ENCODE measurements at places on chromosomes 1 and 21. TPM values are rescaled to one million over a fixed set of nuclear protein-coding genes. Genes with fewer than 3 reads are reported as not detected.

GRCh38 chr1:217369271-217369981 is 261.5 kb downstream of the GPATCH2 start:
- no peak for DNase-seq
- no peak overlapping the region for H3K4me3 ChIP-seq
- H3K36me3 ChIP-seq, result no peaks in the 10 kb centered on the region
- H3K4me1 ChIP-seq, result no peaks in the 10 kb centered on the region
- no peaks in the 10 kb centered on the region for H3K27me3 ChIP-seq
- no peak overlapping the region for H3K27ac ChIP-seq

DNA sequence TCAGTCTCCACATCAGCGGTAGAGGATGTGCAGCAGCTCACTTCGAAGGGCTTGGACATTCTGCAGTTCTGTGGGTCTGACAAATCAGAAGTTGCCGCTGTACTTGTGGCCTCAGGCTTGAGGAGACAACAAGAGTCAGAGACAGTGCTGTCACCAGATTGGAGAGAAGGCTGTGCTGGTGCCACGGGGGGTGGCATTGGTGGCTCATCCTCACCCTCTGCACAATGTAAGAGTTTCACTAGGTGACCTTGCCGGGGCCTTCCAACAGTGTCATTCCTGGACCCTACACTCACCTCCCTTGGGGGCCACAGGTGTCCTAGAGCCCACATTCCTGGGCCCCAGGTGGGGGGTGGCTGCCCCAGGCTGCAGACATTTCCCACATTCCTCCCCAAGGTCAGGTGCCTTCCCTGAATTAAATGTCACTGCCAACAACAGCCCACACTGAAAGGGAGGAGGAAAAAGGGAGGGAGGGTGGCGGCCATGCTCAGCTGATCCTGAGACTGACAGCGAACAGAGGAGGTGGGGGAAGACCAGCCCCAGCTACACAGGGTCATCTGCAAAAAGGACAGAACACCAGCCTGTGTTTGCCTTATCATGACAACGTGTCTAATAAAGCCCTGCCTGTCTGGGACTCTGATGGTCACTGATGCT is 46.4 kb downstream of the TMCC2 start:
- no peak overlapping the region for H3K4me3 ChIP-seq
- peaks cover 17% of the 10 kb centered on the region for H3K4me1 ChIP-seq
- no peak overlapping the region for H3K27ac ChIP-seq
- peak; percentile 62 for DNase-seq
- no peaks in the 10 kb centered on the region for H3K36me3 ChIP-seq

DNA sequence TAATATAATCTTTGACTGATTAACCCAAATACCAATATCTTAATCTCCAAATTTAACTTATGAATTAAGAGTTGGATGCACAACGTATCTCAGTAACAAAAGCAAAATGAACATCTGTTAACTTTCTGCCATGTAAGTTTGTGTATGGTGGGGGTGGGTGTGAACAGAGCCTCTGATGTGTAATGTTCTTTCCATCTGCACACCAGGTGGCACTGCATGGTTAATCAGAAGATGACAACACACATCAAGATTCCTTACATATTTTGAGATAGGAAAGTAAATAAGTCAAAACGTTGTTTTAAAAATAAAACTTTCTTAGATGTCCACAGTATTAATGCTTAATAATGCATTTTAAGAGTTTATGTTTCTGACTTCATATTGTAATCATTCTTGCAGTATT is 251.9 kb downstream of the DPYD start:
- peaks cover 4% of the 10 kb centered on the region for H3K36me3 ChIP-seq
- DNase-seq, result no peak
- H3K27me3 ChIP-seq, result no peaks in the 10 kb centered on the region
- no peak overlapping the region for H3K27ac ChIP-seq
- H3K4me3 ChIP-seq, result no peak overlapping the region

- DNase-seq, result no peak
- H3K27me3 ChIP-seq, result peaks cover 6% of the 10 kb centered on the region
- no peak overlapping the region for H3K27ac ChIP-seq
- H3K4me3 ChIP-seq, result no peak overlapping the region
- no peaks in the 10 kb centered on the region for H3K36me3 ChIP-seq
- H3K4me1 ChIP-seq, result no peaks in the 10 kb centered on the region
These were observed 16.1 kb upstream of the RIMKLA start for GRCh38 chr1:42364542-42364941.

DNA sequence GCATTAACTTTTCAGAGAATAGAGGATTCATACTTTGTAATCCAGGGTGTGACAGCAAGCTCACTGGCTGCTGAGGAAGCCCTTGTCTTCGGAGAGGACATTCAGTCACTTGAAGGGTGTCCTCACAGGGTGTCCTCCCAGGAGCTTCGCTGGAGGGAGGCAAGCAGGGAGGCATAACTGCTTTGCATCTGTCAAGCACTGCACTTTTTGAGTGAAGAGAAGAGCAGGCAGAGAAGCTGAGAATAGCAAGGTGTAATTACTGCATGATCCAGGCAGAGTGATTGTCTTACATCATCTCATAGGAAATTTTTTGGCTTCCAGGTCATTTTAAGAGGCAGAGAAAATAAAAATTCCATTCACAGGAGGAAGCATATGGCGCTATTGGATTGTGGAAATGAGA is 232.5 kb upstream of the ZP4 start:
- no peaks in the 10 kb centered on the region for H3K36me3 ChIP-seq
- H3K4me1 ChIP-seq, result no peaks in the 10 kb centered on the region
- no peak overlapping the region for H3K4me3 ChIP-seq
- DNase-seq, result no peak

- H3K27me3 ChIP-seq, result no peaks in the 10 kb centered on the region
- H3K4me1 ChIP-seq, result peaks cover 39% of the 10 kb centered on the region
- DNase-seq, result peak; percentile 88
- no peak overlapping the region for H3K4me3 ChIP-seq
These were observed 51.0 kb upstream of the ERRFI1 start for GRCh38 chr1:8077120-8077573.

DNA sequence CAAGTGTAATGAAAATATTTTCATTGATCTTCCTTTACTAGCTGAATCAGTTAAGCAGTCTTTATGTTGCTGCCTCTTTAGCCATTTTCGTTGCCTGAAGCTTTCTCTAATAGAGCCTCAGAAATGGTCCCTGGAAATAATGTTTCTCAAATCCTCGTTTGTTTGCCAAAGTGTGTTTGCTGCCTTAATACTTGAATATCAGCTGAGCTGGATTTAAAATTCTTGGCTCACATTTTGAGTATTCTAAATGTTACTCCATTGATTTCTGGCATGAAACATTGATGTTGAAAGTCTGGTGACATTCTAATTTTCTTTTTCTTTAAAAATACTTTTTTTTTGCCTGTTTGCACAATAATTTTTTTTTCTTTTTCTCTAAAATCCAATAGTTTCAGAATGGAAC is 84.6 kb upstream of the SERBP1 start:
- no peak overlapping the region for H3K4me3 ChIP-seq
- no peak for DNase-seq
- H3K4me1 ChIP-seq, result no peaks in the 10 kb centered on the region
- no peaks in the 10 kb centered on the region for H3K36me3 ChIP-seq
- no peak overlapping the region for H3K27ac ChIP-seq

DNA sequence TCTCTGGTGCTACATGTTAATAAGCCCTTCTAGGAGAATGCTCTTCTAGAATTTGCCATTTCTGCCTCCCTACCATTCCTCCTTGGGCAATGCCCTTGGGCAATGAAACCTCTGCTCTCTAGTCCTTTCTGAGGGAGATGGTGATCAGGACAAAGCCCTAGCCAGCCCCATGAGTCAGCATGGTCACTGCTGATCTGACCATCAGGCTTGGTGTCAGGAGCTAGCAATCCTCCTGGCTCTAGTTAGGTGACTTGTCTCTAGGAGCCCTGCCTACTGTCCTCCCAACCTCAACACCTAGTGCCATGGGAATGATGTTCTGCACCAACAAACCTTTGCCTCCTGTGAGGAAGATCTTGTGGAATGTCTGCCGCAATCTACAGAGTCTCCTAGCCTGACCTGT is 89.8 kb downstream of the NMNAT2 start:
- H3K27ac ChIP-seq, result no peak overlapping the region
- DNase-seq, result no peak
- H3K4me1 ChIP-seq, result peaks cover 15% of the 10 kb centered on the region

DNA sequence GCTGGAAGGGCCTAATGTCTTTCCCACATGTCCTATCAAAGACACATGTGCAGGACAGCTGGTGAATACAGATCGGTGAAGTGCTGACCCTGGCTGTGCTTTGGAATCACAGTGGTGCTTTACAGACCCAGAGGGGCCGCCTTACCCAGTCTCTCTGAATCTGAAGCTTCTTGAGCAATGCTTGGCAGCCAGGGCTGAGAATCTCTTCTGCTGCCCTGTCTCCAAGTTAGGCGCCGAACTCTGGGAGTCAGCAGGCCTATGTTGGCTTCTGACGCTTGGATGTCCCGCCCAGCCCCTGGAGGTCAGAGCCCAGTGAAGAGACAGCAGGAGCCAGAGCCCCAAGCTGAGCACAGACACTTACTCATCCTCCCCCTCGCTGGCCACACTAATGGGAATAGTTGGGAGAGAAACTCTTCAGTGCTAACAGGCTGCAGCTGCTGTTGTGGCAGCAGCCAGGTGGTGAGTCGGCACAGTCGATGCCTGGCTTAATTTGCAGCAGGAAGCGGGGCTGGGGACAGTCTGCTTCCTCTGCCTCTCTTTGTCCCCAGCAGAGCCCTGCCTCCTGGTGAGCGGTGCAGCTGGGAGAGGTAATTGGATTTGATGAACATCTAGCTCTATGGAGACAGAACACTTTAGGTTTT is 68.1 kb downstream of the URB2 start:
- H3K27ac ChIP-seq, result no peak overlapping the region
- H3K27me3 ChIP-seq, result no peaks in the 10 kb centered on the region

DNA sequence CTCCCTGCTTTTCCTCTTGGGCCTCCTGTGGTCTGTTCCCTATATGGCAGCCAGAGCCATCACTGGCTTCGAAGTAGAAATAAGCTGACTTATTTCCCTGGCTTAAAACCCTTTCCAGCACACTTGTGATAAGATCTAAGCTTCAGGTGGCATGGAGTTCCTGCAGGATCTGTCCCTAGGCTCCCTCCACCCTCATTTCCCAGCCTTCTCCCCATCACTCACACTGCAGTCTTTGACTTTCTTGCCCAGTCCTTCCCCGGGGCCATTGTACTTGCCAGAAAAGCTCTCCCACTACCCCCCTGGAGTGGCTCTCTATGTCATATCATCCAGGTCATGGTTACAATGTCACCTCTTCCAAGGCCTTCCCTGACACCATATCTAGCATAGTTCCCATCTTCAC is 55.8 kb downstream of the KCNJ6 start:
- no peaks in the 10 kb centered on the region for H3K27me3 ChIP-seq
- H3K27ac ChIP-seq, result no peak overlapping the region
- no peak for DNase-seq
- H3K4me3 ChIP-seq, result no peak overlapping the region
- no peaks in the 10 kb centered on the region for H3K36me3 ChIP-seq

DNA sequence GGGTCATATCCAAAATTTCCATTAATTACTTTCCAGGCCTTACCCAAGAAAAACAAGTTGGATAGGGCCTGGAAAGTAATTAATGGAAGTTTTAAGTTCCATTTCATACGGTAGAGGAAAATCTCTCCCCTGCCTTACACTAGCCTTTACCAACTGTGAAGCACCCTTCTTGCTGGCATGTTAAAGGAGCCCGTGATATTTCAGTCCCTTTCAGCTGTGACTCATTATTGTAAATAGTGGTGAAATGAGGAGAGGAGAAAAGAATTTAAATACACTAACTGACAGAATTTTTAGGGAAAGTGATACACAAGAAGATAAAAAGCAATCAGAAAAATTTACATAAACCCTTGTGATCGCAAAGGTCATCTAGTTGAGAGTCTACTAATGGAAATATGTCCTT is 20.3 kb upstream of the KAZN start:
- no peak overlapping the region for H3K27ac ChIP-seq
- H3K4me1 ChIP-seq, result peaks cover 6% of the 10 kb centered on the region
- H3K27me3 ChIP-seq, result peaks cover 2% of the 10 kb centered on the region
- DNase-seq, result peak; percentile 93

- H3K4me1 ChIP-seq, result peaks cover 25% of the 10 kb centered on the region
- H3K27ac ChIP-seq, result no peak overlapping the region
- no peak overlapping the region for H3K4me3 ChIP-seq
- peaks cover 38% of the 10 kb centered on the region for H3K27me3 ChIP-seq
- no peak for DNase-seq
These were observed 83.2 kb downstream of the CAMK2N1 start for GRCh38 chr1:20402585-20403422.

GRCh38 chr1:16208270-16208987 is 4.0 kb downstream of the ARHGEF19 start:
- peaks cover 8% of the 10 kb centered on the region for H3K4me1 ChIP-seq
- H3K27me3 ChIP-seq, result no peaks in the 10 kb centered on the region
- H3K4me3 ChIP-seq, result no peak overlapping the region
- H3K36me3 ChIP-seq, result no peaks in the 10 kb centered on the region
- DNase-seq, result peak; percentile 88
- no peak overlapping the region for H3K27ac ChIP-seq

DNA sequence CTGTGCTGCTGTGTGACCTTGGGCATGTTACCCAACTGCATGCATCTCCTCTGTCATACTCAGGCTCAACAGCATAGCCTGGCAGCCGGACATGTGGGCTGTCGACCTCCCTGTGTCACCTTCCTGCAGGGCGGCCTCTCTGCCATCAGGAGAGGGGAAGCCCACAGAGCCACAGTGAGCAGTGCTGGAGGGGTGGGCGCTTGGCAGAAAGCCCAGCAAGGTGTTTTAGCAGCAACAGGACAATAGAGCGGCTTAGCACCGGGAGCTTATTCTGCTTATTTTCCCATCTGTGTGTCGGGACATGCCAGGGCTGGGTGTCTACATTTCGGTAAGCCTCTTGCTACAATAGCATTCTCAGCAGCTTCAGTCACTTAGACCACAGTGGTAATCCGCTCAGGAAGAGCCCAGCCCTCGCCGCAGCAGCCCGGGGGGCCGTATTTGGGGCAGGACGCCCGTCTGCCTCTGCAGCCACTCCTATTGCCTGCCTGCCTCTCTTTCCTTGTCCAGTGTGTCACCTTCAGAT is 22.8 kb upstream of the CDK18 start:
- peaks cover 47% of the 10 kb centered on the region for H3K27me3 ChIP-seq
- H3K4me1 ChIP-seq, result peaks cover 8% of the 10 kb centered on the region
- H3K27ac ChIP-seq, result no peak overlapping the region
- no peaks in the 10 kb centered on the region for H3K36me3 ChIP-seq

GRCh38 chr1:2802421-2802961 is 998 bp upstream of the TTC34 start:
- H3K27ac ChIP-seq, result no peak overlapping the region
- H3K27me3 ChIP-seq, result no peaks in the 10 kb centered on the region
- H3K36me3 ChIP-seq, result no peaks in the 10 kb centered on the region
- no peaks in the 10 kb centered on the region for H3K4me1 ChIP-seq
- no peak overlapping the region for H3K4me3 ChIP-seq

ABCB10 gene
- total RNA-seq, result 12.4 TPM

PGLYRP3 gene
- not detected for total RNA-seq

SPRR2E gene
- total RNA-seq, result not detected

PDC gene
- total RNA-seq, result not detected

S100A14 gene
- total RNA-seq, result 0.36 TPM

LEMD1 gene
- total RNA-seq, result not detected

ADAMTSL4 gene
- total RNA-seq, result 3.2 TPM

BECN2 gene
- total RNA-seq, result not detected
